ENCODE measurements at places on chromosomes 3 and 15. TPM values are rescaled to one million over a fixed set of nuclear protein-coding genes. Genes with fewer than 3 reads are reported as not detected.

CFAP92 gene
- total RNA-seq: 1.4 TPM

MYO9A gene
- total RNA-seq: 42.4 TPM

GNAT1 gene
- not detected for total RNA-seq

SMCO1 gene
- total RNA-seq: not detected

LINGO1 gene
- 23.9 TPM for total RNA-seq

GRCh38 chr3:37595784-37596180, 265.9 kb upstream of the CTDSPL start:
- no peak for DNase-seq

DNA sequence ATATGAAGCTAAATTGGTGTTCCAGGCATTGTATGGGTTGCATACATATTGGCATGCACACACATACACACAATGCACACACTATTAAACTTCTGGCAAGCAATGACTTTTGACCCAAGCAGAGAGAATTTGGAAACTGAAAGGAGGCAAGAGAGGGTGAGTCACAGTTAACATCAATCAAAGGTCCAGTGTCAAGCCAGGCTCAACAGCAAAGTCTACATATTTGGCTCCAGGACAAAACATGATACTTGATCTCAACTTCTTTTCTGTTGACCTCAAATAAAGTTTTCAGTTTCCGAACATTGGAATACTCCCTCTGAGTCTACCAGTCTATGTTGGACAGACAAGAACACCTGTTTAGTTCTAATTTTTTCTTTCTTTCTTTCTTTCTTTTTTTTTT, 28.3 kb downstream of the IL12A start:
- no peak for DNase-seq

GRCh38 chr3:122299872-122300460, 25.1 kb upstream of the CSTA start:
- peak; percentile 74 for DNase-seq

GRCh38 chr3:171585039-171585438, 124.8 kb upstream of the TNIK start:
- no peak for DNase-seq

DNA sequence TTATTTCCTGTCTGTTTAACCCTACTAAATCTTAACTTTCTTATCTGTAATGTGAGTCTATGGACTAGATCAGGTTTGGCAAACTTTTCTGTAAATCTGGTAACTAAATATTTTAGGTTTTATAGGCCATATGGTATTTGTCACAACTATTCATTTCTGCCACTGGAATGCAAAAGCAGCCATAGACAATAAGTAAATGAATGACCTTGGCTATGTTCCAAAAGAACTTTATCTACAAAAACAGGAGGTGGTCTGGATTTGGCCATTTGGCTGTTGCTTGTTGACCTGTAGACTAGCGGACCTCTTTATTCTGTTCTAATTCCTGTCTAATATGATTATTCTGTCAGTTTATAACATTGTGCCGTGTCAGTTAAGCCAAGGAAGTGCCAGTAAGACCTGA, 314.2 kb downstream of the LPP start:
- DNase-seq: no peak

GRCh38 chr15:92886815-92887214, 13.3 kb upstream of the CHD2 start:
- DNase-seq: no peak

DNA sequence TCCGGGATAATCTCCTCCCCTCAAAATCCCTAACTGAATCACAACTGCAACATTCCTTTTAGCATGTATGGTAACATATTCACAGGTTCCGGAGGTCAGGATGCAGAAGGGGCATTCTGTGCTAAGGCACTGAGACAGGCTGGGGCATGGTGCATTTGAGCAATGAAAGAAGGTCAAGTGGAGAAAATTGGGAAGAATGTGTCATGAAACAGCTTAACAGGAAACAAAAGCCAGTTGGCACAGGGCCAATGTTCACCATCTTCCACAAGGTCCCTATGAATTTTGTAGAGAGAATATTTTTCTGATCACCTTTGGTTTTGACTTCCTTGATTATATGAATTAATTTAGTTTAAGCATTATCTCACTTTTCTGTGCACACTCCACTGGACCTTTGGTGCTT, 587.7 kb upstream of the NR2F2 start:
- DNase-seq: no peak

- no peak for DNase-seq
Observed at GRCh38 chr3:11327619-11328018, 55.4 kb downstream of the ATG7 start.

DNA sequence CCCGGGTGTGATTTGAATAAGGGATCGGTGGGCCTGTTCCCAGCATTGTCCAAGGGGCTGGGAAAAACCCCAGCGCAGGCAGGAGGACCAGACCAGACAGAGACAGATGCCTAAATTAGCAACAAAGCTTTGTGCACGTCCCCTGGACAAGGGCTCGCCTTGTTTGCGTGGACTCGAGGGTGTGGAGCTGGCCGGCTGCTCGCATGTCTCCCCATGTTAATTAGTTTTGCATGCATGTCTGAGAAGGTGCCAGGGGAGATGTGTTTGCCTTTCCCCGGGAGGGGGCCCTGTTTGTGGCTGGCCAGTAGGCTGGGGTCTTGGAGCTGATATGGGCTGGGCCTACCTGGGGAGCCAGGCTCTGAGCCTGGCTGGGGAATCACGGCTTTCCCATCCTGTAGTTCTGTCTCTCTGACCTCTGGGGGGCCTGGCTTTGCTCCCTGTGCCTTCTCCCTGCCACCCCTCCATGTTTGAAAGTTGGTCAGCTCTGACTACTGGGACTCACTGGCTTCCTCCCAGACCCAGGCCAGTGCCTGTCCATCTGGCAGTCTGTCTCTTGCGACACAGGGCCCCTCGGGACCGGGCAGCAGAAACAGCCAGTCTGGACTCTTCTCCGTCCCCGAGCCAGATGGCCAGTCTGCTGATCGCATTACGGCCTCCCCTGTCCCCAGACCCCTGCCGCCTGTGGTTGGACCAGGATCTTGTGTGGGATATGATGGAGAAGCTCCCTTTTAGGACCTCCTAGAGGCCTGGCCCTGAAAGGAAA, 55.4 kb upstream of the POLG start:
- peak; percentile 67 for DNase-seq

DNA sequence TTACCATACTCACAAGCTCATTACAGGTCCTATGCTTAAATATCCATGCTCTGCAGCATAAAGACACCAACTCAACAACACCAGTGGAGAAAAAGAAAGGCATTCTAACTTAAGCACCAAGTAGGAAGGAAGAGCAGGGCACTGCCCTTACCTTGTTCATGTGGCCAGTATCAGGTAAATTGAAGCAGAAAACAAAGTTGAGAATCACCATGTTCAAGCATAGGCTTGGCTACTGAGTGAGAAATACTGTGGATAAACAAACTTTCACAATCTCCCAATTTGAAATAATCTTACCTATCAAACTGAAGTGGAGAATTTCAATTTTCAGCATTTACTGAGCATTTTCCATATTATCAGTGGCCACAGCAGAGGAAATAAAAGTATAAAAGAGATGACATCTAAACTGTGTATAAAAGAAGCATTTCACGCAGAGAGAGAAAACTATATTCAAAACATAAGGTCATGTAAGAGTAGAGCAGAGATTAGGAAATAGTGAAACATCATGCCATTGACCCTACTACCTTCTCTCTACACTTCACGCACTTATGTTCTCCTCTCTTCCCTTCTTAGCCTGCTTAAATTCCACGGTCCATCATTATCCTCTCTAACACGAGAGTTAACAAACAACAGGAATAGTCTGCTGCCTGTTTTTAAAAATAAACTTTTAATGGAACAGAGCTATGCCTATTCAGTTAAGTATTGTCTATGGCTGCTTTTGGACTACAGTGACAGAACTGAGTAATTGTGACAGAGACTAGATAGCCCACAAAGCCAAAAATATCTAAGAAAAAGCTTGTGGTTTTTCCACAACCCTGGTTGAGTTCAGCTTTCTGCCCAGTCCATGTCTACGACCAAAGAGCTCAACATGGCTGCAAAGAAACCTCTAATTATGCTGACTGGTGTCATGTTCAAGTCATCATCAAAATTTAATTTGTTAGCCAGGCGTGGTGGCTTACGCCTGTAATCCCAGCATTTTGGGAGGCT, 142.5 kb downstream of the NR1I2 start:
- DNase-seq: no peak

Measured in endodermal cell (in vitro differentiated cells).